NCI-H1092 treated with DMSO at 0.1 percent for 48 hours (cell line): ENCODE measurements at places on chromosomes 6 and 20.
A peak's percentile ranks its signal among the peaks of the same experiment; 100 is the strongest.

DNA sequence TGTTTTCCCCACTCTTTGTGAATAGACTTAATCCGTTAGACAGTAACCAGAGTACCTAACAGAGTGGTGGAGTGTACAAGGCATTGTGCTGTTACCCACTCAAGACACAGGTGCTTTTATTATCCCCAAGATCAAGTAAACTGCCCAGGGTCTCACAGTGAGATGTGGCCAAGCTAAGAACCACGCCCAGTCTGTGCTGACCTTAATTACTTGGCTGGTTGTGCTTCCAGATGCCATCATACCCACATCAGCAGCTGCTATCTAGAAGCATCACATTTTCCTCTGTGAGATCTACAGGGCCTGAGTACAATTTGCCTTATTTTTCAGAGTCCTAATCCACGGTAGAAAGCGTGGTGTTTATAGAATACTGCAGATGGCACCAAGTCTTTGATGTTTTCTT, 70.3 kb downstream of the GFRA4 start:
- no peak for DNase-seq

DNA sequence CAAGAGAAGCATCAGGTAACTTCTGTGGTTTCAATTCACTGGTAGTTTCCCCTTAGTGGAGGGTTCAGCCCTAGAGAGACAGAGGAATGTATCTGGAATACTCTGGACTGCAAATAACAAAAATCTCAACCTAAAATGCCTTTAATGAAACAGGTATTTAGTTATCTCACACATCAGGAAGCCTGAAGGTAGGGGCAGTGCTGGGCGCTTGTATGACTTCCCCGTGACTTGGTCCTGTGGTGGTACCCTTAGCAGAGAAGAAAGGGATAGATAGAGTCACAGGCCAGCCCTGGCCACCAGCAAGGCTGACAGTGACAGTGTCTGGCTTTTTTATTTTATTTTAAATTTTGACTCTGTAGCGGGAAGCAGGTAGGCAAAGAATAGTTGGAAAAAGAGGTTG, 14.9 kb downstream of the LRRC1 start:
- DNase-seq: no peak

- DNase-seq: no peak
Observed at GRCh38 chr20:44615169-44615791, 32.9 kb downstream of the PKIG start.

GRCh38 chr20:5569021-5569420, 181.2 kb upstream of the SHLD1 start:
- DNase-seq: peak; percentile 53

DNA sequence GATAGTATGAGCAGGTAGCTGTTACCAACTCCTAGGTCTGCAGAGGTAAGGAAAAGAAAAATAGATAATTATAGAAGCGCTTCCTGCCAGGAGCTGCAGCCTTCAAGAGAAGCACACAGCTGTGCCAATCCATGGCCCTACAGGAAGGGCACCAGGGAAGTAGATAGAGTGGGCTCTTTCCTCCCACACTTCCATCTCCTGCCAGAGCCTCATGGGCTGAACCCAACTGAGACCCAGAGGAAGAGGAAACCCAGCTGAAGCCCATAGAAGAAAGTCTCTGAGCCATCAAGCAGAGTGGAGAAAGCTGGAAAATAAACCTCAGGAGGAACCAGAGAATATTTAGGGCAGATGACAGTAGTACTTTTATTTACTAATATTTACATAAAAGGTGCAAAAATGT, 146.7 kb upstream of the ATXN1 start:
- no peak for DNase-seq

DNA sequence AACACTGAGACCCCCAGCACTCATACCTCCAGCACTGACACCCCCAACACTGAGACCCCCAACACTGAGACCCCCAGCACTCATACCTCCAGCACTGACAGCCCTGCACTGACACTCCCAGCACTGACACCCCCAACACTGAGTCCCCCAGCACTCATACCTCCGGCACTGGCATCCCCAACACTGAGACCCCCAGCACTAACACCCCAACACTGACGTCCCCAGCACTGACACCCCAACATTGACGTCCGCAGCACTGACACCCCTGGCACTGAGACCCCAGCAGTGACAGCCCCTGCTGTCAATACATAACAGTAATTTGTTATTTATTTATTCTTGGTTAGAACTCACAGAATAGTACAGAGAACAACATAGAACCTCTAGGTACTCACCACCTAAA, 58.0 kb downstream of the ERMARD start:
- no peak for DNase-seq

DNA sequence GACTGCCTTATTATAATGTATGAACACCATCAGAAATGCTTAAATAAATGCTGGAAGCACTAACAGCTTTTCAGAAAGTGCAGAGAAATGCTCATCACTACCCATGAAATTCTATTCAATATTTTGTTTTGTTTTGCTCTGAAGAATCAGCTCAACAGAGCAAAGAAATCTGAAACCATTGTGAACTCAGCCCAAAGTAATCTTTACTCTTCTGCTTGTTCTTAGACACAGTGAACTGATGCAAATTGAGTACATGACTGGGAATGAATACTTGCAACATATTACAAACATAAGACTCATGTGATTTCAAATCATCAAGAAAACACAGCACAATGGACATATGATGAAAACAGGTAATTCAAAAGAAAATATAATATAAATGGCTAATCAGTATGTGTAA, 404.6 kb upstream of the OPRM1 start:
- no peak for DNase-seq

DNA sequence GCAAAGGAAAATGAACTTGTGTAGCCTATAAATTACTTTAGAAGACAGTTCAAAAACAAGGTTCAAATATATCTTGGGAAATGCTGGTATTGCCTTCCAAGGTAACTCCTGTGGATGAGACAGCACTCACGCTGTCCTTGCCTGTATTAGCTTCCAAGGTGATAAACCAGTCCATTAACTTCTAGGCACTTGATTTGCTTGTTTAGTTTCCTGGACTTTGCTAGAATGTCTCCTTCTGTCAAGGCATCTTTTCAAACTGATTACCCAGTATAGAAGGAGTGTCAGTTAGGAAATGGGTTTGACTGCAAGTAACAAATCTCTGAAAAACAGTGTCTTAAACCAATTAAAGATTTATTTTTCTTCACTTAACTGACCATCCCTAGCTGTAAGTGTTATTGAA, 103.4 kb upstream of the SLC22A23 start:
- no peak for DNase-seq

DNA sequence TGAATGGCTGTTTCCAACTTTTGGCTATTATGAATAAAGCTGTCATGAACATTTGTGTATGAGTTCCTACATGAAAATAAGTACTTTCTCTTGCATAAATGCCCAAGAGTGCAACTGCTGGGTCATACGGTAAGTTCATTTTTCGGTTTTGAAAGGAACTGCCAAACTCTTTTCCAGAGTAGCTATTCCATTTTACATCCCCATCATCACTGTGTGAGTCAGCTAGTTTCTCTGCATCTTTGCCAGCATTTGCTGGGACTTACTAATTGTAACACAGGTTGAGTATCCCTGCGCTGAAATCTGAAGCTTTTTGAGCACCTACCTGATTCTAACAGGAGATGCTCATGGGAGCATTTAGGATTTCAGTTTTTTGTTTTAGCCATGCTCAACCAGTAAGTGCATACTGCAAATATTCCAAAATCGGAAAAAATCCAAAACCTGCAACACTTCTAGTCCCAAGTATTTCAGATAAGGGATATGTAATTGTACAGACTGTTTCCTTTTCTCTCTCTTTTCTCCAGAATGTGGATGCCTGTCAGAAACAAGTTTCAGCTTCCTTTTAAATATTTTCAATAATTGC, 118.4 kb downstream of the DTNBP1 start:
- DNase-seq: no peak

DNA sequence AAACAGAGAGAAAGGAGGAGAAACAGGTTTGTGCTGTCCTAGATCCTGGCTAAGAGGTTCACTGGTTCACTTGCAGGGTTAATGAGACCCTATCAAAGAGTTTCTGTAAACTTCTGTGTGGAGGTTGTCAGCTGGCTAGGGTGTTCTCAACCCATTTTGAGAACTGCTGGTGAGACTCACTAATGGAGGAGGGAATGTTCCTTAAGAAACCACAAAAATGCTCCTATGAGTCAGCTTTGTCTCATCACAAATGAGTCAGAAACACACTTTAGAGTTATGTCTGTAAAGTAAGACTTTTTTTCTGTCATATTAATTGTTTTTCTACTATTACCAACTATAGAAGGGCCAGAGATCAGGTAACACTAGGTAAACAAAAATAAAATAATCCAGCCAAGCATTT, 884.4 kb downstream of the PHF3 start:
- DNase-seq: no peak

GRCh38 chr6:15912505-15913400, 216.1 kb upstream of the MYLIP start:
- no peak for DNase-seq

- peak; percentile 94 for DNase-seq
Observed at GRCh38 chr6:158769771-158770432, 49.3 kb downstream of the EZR start.

GRCh38 chr6:158571826-158572652, 12.1 kb downstream of the TMEM181 start:
- DNase-seq: no peak

DNA sequence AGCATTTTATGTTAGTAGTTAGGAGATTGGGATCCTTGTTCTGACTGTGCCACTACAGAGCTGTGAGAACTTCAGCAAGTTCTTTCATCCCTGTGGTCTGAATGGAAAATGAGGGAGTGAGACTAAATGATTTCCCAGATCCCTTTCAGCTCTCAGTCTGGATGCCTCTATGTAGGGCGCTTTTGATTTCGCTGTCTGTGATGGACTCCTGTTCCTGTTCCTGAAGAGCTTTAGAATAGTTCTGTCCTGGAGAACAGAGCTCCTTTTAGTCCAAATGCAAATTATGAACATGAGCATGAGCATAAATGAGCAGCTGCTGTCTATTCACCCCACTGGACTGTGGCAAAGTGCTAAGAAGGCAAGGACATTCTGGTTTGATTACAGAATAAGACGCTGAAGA, 61.4 kb upstream of the NT5E start:
- no peak for DNase-seq

DNA sequence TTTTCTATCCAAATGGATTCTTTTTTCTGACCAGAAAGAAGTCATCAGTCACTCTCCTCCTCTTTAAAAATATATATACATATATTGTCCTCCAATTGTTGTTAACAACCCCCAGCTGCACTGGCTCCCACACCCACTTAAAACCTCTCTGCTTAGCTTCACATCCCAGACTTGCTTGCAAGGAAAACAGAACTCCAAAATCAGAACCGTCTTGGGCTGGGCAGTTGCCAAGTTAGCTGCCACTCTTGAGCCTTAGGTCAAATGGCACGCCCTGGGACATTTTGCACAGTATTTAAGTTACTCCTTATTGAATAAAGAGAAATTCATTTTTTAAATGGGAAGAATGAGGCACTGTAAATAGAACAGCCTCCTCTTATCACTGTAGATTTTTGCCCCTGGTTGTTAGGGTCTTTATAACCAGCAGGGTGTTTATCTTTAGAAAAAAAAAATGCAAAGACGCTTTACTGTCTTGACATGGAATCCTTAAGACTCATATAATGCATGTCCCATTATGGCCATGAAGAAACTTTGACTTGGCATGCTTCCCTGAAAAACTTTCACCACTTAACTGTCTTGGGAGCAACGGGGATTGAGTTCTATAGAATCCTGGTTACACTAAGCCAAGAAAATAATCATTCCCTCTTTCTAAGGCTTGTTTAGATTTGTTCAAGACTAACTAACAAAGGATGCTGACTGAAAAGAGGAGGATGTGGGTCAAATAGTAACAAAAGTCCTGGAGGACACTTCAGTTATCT, 204.5 kb downstream of the ISM1 start:
- no peak for DNase-seq

GRCh38 chr20:15831201-15831600, 742.0 kb downstream of the KIF16B start:
- DNase-seq: no peak

GRCh38 chr6:25511376-25511775, 140.6 kb upstream of the SCGN start:
- no peak for DNase-seq

DNA sequence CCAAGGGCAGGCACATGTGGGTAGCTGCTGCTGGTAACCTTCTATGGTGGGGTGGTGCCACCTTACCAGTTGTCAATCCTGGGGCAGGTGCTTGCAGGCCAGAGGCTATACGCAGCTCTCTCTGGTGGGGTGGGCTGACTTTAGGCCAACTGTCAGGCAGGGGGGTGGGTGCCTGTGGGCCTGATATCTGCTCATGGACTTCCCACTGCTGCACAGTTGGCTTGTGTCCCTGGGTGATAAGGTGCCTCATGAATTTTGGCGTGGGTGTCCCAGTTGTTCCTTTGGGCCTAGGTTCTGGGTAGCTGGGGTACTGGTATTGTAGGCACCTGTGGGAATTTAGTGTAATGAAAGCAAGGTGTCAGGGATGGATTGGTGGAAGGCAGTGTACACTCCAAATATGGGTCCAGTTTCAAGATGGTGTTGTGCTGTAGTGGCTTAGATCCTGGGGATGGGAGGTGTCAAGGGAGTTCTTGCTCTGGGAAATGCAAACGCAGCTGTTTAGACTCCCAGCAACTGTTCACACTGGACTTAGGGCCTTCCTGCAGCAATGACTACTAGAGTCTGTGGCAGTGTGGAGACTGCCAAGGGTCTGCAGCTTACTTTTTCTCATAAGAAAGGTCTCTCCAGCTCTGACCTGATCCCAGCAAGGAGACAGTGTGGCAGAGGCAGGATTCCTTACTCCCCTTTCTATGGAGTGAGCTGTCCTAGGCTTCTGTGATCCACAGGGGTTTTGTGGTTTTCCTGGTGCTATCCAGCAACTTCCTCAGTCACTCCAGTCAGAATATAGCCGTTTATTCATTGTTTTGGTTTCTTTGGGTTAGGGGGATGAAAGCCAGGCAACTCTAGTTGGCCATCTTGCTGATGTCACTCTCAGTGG, 128.2 kb downstream of the CRYBG1 start:
- no peak for DNase-seq

- DNase-seq: no peak
Observed at GRCh38 chr20:19071446-19071725, 141.1 kb upstream of the SLC24A3 start.

DNA sequence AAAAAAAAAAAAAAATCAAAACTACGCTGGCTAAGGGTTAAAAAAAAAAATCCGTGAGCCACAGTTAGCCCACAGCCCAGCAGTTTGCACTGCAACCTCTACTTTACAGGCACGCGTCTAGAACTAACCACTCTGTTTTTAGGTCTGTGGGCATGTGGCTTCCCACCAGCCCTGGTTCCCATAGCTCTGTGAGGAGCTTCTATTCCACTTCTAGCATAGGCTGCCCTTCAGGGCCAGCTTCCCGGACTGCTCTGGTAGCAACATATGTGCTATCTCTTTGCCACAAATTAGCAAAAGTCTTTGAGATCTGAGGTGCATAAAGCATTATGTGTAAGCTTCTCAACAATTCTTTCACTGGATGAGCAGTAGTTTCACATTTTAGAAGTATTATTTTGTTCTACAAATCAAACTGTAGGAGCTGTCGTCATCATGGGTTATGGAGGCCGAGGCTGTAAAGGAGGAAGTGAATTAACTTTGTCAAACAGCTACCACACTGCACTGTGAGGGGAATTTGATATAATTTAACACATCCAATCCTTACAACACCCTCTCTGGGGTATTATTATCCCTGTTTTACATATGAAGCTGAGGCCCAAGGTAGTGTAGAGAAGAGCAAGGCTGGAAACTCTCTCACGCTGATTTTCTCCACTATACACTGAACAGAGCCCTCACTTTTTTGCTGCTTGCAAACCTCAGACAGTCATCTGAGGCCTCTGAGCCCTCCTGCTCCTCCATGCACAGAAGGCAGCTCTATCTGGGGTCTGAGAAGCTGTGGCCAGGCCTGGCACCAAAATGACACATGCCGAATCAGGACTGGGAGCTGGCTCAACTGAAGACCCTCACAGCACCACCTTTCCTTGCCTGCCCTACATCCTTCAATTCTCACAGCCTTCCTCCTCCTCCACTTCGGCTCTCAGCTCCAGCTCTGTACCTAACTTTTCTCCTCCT, 35.4 kb downstream of the MAN1A1 start:
- DNase-seq: no peak
